ENCODE measurements at places on chromosomes 12 and 14. TPM values are rescaled to one million over a fixed set of nuclear protein-coding genes. Genes with fewer than 3 reads are reported as not detected.

CCDC197 gene
- total RNA-seq = not detected

CRADD gene
- 12.6 TPM for total RNA-seq

- no peak for DNase-seq
These were observed 286.7 kb downstream of the ZFP36L1 start for GRCh38 chr14:68506021-68506644.

GRCh38 chr12:10722502-10722904, 620 bp downstream of the YBX3 start:
- DNase-seq = peak; percentile 84

- no peak for DNase-seq
These were observed 96.5 kb downstream of the FOXN3 start for GRCh38 chr14:89320381-89321000.

GRCh38 chr14:99995700-99996356, 69.4 kb upstream of the EVL start:
- peak; percentile 89 for DNase-seq

GPX2 gene
- total RNA-seq = not detected

TMEM30B gene
- total RNA-seq = 0.47 TPM

- no peak for DNase-seq
These were observed 18.0 kb upstream of the NRDE2 start for GRCh38 chr14:90349739-90350138.

DNA sequence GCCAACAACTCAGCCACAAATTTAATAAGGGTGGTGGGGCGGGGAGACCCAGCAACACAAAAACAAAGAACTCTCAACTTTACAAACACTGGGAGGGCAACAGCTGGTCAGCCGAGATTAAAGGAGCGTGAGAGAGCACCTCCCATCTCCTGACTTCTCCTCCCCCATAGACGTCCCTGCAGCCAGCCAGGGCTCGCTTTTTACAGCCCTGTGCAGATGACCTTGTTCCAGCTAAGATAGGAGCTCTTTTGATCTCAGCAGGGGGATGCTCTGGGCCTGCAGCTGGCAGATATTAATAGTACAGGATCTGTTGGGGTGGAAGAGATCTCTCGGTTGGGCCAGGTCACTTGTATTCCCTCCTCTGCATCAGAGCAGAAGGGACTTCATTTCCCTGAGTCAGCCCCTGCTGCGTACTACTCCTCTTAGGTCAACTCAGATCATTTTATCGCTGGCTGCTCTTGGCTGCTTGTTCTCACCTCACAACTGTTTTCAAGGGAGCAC, 475.8 kb downstream of the RAD51B start:
- DNase-seq = no peak

GRCh38 chr12:92927436-92928281, 1.4 kb downstream of the EEA1 start:
- DNase-seq = peak; percentile 57

DNA sequence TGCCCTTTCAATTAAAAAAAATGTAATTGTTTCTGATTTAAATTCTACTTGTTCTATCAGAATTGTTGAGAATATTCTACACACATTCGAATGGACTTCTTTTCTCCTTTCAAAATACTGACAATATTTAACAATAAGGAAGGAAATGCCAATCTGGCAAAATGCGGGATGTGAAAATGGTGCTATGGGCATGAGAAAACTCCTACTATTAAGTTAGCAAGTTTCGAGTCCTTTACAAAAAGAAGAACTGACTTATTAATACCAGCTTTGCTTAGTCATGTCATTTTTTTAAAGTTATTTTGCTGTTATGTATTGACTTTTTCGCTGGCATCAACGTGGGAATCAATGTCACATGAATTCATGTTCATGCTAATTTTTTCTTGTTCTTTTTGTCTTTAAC, 31.7 kb upstream of the ARL1 start:
- DNase-seq = no peak

GRCh38 chr12:120118321-120119061, 1.9 kb upstream of the RAB35 start:
- no peak for DNase-seq

DNA sequence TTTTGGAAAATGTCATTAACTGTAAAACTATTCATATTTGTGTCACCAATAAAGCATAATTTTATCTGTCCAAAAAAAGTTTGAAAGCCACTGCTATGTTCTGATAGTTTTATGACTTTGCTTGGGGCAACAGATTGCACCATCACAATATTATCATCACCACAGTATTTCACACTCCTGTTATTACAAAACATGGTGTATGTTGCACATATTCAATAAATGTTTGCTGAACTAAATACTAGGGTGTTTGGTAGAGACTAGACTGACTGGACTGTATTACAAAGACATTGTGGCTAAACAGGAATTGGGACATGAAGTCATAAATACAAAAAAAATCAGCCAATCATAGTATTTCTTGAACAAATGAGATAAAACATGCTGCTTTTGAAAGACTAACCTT, 55.1 kb downstream of the PAWR start:
- no peak for DNase-seq

- DNase-seq = peak; percentile 81
These were observed 1104.1 kb upstream of the TMEM132C start for GRCh38 chr12:127162902-127163301.

- no peak for DNase-seq
These were observed 29.1 kb upstream of the SLC38A2 start for GRCh38 chr12:46401662-46402061.

- no peak for DNase-seq
These were observed 19.1 kb downstream of the AMDHD1 start for GRCh38 chr12:95962222-95962621.

DNA sequence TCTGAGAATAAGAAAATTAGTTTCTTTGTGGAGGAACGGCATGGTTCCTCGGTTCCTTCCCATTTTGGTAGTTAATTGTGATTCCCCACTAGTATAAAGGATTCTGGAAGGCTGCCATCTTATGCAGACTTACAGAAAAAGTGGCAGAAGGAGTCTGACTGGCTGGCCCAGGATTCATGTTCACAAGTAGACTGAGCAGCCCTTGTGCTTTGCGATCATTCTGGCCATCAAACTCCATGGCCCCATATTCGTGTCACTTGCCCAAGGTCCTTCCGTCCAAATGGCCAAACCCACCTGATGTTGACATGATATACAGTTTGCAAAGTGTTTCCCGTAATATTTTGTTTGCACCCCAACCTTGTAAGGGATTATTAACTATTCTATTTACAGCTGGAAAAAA, 297.2 kb upstream of the AMIGO2 start:
- DNase-seq = no peak

SYNDIG1L gene
- total RNA-seq = not detected

POTEG gene
- not detected for total RNA-seq

DEPDC4 gene
- total RNA-seq = 1.3 TPM

GPR84 gene
- total RNA-seq = 1.5 TPM

C3AR1 gene
- total RNA-seq = 0.73 TPM

DNA sequence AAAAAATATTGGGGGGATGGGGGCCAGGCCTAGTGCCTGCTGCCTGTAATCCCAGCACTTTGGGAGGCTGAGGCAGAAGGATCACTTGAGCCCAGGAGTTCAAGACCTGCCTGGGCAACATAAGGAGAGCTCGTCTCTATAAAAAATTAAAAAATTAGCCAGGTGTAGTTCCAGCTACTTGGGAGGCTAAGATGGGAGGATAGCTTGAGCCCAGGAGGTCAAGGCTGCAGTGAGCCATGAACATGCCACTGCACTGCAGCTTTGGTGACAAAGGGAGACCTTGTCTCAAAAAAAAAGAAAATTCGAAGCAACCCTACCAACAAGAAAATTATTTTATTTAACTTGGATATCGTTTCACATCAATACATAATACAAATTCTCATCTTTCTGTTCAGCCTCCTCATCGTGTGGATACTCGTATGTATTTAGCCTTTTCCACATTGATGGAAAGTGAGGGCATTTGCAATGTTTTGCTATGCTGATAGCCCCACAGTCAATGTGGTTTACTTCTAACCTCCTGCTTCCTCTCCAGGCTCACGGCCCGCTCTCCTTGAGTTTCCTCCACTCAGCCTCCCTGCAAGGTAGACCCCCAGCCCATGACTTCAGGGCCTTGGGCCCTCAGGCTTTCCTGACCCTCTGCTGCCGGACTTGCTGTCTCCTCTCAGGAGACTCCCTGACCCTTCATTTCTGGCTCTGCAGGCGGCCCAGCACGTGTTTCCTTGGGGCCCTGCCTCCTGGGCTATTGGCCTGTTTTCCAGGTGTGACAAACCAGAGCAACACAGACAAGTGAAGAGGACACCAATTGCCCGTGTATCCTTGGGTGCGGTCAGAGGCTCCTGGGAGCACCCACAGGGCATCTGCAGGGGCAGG, 54.8 kb downstream of the NFKBIA start:
- no peak for DNase-seq

DNA sequence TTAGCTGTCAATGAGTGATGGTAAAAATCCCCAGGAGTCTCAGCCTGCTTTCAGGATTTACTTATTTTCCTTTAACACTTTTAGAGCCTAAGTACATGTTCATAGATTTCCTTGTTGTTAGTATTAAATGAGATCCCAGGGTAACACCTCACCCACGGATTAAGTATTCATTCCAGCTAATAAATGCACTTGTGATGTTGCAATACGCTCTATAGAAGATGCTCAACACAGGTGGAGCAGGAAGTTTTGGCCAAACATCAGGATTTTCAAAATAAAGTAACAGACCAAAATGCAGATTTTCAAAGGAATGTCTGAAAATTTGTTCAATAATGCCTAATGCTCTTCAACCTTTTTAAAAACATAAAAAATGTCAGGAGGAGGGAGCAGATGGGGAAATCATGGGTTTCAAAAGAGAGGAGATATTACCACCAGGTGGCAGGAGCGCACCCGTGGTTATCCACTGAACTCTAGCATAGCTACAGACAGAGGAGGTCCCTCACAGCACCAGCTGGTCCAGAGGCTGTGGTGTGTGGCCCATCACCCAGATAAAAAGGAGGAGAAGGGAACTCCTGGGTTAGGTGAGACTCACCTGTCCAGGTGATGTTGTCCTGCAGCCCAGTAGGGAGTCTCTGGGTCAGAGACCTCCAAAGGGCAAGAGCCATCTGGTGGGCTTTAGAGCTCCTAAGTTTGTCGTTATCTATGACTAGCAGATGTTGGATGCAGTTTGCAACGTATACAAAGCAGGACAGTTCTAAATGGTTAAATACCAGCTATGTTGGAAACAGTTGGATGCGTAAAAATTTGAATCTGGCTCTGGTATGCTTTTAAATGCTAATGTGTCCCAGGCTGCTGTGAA, 1158.4 kb upstream of the TMEM132C start:
- peak; percentile 82 for DNase-seq

- DNase-seq = no peak
These were observed 2.5 kb downstream of the HSPB8 start for GRCh38 chr12:119181202-119181601.

DNA sequence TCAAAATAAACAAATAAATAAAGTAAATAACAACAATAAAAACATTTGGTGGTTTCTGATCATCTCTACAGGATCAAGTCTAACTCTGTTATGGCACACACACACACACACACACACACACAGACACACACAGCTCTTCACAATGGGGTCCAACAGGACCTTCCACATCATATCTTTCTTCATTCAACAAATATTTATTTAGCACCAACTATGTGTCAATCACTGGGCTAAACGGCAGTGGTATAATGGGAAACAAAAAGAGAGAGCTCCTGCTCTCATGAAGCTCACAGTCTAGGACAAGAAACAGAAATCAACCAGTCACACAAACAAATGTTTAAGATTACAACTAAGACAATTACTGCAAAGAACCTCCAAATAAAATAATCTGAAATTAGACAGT, 9.3 kb downstream of the PPP1R13B start:
- DNase-seq = no peak

TAS2R50 gene
- total RNA-seq = 0.56 TPM

DNA sequence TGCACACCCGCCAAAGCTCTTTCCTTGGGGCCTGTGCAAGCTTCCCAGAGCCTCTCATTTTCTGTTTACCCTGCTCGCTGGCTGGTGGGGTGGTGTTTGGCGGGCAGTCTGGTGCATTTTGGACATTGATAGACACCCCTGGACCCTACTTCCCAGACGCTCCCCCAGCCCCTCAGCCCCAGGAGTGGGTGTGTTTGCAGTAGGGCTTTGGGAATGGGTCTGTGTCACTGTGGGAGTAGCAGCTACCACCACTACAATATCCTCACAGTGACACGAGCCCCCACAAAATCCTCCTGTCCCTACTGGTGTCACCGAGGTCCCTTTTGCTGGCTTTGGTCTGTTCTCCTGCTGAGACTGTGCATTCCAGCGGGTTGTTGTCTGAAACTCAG, 371.3 kb downstream of the TMEM121 start:
- DNase-seq = no peak

- DNase-seq = no peak
These were observed 157.6 kb downstream of the DPF3 start for GRCh38 chr14:72736308-72736707.

- no peak for DNase-seq
These were observed 142.0 kb downstream of the SCARB1 start for GRCh38 chr12:124721501-124722162.

KCNH5 gene
- not detected for total RNA-seq

GRCh38 chr12:68981516-68981915, 48.5 kb upstream of the CPM start:
- DNase-seq = no peak

DNA sequence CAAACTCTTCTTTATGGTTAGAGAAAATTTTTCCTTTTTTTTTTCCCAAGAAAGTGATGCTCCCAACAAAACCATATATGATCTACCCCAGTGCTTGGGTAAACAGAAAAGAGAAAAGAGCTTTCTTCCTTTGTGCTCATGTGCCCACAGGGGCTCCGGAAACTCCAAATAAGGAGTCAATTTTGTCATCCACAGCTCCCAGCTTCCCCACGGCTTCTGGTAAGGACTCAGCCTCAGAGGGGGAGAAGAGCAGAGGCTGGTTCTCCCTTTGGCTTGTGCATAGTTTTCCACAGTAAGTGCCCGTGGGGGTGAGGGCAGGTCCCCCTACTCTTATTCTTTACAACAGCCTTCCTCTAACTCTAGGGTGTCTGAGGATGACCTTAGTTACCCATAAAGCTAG, 13.3 kb upstream of the RGS6 start:
- DNase-seq = no peak

AQP5 gene
- total RNA-seq = not detected

GRCh38 chr14:76324133-76324532, 51.8 kb upstream of the ESRRB start:
- no peak for DNase-seq

DNA sequence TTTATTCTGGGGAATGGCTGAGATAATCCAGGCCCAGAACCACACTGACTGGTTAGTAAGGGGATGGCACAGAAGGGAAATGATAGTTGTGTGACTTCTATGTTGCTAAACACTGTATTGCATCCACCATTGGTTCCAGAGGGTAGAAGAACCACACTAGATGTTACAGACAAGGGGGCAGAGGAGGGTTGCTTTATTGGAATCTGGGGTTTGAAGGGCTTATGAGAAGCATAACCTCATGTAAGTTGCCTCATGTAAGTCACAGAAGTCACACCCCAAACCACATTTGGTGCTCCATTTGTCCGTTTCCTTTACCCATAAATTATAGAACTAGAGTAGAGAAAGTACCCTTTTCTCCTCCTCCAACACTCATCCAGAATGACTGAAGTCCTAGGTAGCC, 5.5 kb upstream of the PSMA6 start:
- peak; percentile 73 for DNase-seq

GRCh38 chr12:109727039-109727723, 13.6 kb downstream of the FAM222A start:
- DNase-seq = no peak
